Gastroesophageal sphincter (tissue), 4 donors: ENCODE measurements at places on chromosomes 12 and 14. TPM values are rescaled to one million over a fixed set of nuclear protein-coding genes. Genes with fewer than 3 reads are reported as not detected.

GRCh38 chr14:21038441-21039422, 3.4 kb upstream of the RNASE7 start:
- ATAC-seq = peak; percentile 98

DNA sequence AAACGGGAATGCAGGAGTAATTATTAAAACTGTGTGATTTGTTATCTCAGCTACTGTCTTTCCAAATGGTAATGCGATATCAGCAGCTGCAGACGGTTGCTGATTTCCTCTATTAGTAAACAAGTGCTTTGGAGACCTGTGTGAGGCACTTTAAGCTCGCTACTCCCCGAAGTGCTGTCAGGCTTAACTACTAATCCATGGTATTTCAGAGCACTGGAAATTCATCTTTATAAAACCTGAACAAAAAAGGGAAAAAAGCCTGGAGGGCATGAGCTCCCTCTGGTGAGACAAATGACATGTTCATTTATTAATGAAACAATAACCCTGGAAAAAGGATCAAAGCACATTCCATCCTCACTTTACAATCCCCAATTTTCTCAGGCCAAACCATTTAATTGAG, 143.6 kb upstream of the OTX2 start:
- no peak for ATAC-seq

TAS2R14 gene
- 1.2 TPM for total RNA-seq

KLRB1 gene
- total RNA-seq = not detected

CLEC9A gene
- not detected for total RNA-seq

DNA sequence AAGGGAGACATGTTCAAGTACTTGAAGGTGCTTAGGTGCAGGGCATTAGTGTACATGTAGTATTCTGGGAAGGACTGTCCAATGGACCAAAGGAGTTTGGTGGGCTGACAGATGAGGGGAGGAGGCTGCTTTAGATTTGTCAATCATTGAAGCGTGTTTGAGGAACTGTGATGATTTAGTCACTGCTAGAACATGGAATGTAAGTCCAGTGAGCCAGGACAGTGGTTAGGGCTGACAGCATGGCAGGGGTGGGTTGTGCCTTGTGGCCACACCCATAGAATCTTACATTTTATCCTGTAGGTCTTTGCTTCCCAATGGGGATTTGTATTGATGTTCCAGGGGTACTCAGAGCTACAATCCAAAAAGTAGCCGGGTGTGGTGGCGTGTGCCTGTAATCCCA, 24.6 kb downstream of the DIP2B start:
- ATAC-seq = no peak

DNA sequence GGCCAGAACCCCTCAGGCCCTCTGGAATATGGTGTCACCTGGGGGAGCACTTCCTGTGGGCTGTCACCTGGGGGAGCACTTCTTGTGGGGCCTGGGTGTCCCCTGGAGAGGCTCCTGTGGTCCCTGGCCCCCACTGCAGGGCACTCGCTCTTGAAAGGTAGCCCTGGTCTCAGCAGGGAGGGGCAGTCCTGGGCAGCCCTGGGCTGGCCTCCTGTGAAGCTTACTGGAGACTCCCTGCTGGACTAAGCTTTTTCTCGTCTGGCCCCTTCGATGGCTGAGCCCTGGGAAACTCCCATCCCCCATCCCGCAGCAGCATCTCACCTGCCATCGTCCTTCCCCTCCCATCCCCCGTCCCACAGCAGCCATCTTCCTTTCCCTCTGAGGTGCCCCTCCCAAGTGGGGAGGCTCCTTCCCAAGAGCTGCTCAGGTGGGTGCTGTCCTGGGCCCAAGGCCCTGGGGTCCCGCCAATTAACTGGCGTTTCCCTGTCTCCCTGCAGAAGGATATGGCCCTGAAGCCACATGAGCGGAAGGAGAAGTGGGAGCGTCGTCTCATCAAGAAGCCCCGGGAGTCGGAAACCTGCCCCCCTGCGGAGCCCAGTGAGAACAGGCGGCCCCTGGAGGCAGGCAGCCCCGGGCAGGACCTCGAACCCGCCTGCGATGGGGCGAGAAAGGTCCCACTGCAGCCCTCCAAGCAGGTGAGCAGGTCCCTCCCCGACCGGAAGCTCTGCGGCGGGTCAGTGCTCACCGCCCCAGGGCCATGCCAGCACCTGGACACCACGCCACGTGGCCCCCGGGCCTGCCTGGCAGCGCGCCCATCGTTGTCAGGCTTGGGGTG, 17.9 kb downstream of the FBRSL1 start:
- no peak for ATAC-seq

SLC38A1 gene
- 181 TPM for total RNA-seq

GRCh38 chr14:64467101-64467500, 1.8 kb downstream of the AKAP5 start:
- ATAC-seq = no peak

- ATAC-seq = no peak
Measured at GRCh38 chr14:51738754-51739153, 87.0 kb downstream of the FRMD6 start.

BMP4 gene
- 11.3 TPM for total RNA-seq

GRCh38 chr12:6218347-6218925, 18.2 kb downstream of the CD9 start:
- ATAC-seq = no peak

DNA sequence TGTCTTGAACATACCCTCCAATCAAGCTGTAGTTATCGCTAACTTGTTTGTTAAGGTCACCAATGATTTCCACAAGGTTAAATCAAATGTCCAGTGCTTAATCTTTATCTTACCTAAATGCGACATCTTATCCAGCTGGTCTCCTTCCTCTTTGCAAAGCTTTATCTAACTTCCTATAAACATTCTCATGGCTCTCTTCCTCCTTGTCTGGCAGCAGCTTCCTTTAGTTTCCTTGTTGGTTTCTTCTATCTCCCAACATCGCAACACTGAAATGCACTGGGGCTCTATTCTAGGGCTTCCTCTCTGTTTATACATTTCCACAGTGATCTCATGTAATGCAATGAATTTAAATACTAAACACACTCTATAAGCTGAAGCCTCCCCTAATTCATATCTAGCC, 28.7 kb downstream of the UBE2N start:
- no peak for ATAC-seq

DNA sequence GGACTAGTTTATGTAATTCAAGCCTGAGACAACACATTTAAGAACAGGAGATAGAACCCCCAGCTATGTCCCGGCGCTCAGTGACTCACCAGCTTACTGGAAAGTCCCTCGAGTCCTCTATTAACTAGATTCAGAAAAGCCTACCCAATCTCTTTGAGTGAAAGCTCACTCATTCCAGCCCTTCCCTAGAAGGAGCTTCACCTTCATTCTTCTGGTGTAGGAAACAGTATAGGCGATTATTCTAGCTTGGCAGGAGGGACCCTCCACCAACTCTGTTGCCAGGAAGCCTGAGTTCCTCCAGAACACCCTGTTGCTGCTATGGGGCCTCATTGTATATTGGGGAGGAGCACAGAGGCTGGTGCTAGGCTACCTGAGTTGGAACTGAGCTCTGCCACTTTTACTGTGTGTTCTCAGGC, 57.2 kb upstream of the AEBP2 start:
- no peak for ATAC-seq

GRCh38 chr12:19186722-19187661, 57.5 kb downstream of the PLEKHA5 start:
- ATAC-seq = no peak

ADAMTS20 gene
- total RNA-seq = not detected

BCL11B gene
- 0.39 TPM for total RNA-seq

- ATAC-seq = no peak
Measured at GRCh38 chr12:105980085-105980484, 158.7 kb downstream of the NUAK1 start.

GRCh38 chr12:108538146-108538545, 22.8 kb downstream of the SART3 start:
- ATAC-seq = no peak

DNA sequence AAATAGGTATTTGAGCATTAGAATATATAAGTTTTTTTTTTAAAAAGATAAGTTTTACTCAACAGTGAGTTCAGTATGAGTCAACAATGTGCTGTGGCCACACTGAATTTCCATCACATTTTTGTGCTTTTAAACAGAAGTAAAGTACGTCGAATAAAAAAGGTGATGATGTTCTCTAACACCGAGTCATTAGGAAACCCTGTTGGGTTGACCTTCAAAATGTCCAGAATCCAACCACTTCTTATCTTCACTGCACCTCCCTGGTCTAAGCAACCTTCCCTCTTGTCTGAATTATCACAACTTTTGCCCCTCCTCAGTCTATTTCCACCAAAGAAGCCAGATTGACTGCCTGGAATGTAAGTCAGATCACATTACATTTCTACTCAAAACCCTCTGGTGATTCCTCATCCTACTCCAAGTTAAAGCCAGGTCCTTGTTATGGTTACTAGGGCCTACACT, 43.0 kb upstream of the SYCP3 start:
- no peak for ATAC-seq

GRCh38 chr12:104933128-104933527, 25.0 kb downstream of the SLC41A2 start:
- no peak for ATAC-seq

KLRK1 gene
- total RNA-seq = 0.57 TPM

DNA sequence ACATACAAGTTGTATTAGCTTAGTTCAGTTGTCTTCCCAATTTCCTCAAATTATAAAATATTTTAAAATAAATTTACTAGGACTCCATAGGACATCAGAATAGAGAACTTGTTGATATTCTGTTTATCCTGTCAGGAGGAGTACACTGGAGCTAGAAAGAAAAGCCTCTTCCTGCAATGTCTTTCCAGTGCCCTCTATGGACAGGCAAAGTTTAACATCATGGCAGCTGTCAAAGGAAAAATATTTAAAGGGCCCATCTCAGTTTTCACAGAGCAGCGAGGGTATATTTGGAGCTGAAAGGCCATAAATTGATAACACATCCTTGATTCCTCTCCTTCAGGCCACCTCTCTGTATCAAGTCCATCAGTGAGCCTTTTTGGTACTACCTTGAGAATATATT, 19.0 kb downstream of the DIP2B start:
- no peak for ATAC-seq

DNA sequence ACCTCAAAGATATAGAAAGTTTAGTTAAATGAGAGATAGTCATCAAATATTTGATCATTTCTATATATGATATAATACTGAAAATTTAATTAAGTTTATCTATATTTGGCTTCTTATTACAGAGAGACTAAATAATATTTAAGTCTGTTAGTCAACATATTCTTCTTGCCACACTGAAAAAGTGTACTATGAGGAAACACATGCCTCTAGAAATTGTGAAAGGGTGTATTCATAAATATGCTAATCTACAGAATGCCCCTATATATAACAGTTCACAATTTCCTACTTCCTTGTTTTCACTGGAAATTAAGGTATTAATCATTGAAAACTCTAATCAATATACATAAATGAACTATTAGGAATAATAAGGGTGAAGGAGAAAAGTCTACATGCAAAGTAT, 31.4 kb upstream of the ETV6 start:
- no peak for ATAC-seq
